Ammon's horn (tissue), 1 donor: ENCODE measurements at places on chromosomes 12 and 14.
A peak's percentile ranks its signal among the peaks of the same experiment; 100 is the strongest.

- DNase-seq, result no peak
These were observed 105.9 kb downstream of the ETV6 start for GRCh38 chr12:11755302-11755930.

- DNase-seq, result no peak
These were observed 7.2 kb downstream of the TPCN1 start for GRCh38 chr12:113228394-113229028.

GRCh38 chr12:93139028-93139665 is 210.1 kb upstream of the EEA1 start:
- DNase-seq, result peak; percentile 35

- no peak for DNase-seq
These were observed 46.0 kb upstream of the GNPNAT1 start for GRCh38 chr14:52837451-52837850.

DNA sequence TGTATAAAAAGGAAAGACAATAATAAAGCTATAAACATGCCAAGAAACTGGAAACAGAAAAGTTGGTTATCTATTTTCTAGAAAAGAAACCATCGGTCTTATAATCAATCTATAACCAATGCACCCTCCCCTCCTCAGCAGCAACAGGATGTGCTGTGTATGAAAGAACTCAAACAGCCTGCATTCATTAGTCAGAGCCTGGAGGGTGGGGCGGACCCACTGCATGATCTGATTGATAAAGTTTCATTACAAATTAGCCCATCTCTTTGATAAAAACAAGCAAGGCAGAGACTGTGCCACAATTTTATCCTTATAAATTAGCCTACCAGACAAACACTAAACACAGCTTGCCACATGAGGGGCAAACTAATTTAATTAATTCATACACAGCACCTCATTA is 448.1 kb downstream of the BCAT1 start:
- DNase-seq, result no peak
